ENCODE measurements at places on chromosomes 6 and 20.

GRCh38 chr6:15677822-15678221 lies 15.0 kb upstream of the DTNBP1 start:
- DNase-seq, result no peak

DNA sequence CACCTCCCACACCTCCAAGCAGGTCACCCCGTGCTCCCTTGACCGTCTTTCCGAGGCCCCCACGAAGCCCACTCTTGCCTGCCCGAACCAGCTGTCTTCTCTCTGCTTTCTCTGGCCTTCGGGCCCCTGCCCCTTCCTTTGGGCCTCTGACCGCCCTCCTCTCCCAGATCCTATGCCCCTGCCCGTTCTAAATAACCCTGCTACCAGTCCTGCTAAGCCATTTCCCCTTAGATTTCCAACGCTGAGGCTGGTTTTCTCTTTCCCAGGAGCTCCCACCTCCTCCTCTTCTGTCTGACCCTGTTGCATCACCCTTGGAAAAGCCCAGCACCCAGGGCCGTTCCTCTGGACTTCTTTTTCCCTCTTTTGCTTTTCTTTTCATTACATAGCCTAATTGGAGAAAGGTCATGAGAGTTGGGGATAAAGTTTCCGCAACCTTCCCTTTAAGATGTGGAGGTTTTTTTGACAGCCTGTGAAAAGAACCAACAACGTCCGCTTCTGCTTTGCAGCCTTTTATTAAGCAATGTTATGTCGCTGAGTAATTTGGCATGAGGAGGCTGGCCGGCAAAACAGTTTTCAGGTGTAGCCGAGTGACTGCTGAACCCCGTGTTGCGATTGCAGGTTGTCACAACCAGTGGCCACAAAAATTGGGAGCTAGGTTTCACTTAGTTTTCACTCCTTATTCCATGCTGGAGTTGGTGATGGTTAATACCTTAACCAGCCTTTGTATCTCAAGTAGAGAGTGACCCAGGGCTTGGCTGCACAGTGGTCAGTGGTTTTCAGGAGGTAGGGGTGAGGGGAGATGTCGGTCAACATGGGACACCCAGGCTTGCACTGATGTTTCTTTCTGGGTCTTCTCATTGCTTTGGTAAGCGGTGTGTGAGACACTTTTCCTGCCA lies 970 bp downstream of the BLTP3A start:
- no peak for DNase-seq

DNA sequence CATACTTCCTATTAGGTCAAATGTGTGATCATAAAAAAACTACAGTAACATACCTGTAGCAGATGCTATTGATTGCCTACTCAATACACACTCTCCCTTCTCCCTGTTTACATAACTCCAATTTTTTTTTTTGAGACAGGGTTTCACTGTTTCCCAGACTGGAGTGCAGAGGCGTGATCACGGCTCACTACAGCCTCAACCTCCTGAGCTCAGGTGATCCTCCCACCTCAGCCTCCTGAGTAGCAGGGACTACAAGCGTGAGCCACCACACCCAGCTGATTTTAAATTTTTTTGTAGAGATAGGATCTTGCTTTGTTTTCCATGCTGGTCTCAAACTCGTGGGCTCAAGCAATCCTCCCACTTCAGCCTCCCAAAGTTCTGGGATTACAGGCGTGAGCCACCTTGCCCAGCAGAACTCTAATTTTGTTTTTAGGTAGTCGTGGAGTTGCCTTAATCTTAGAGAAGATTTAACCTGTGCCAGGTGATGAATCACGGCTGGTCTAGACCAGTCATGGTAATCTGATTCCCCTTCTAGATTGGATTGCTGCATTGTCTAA lies 14.0 kb upstream of the KIF3B start:
- DNase-seq, result no peak

DNA sequence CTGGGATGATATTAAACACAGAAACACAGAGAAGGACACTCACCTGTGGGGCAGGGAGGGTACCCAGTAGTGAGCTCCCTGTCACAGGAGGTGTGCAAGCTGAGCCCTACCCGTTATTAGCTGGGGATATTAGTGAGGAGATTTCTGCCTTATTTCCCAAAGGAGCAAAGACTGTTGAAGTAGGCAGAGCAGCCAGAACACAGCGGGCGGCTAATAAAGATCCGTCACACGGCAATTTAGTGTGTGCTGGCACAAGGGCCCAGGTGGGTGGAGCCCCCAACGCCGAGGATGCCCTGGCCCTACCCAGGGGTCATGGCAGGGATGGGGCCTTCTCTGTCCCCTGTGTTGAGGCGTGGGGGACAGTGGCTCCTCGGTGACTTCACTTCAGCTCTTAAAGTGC lies 8.3 kb downstream of the VSTM2L start:
- DNase-seq, result no peak

DNA sequence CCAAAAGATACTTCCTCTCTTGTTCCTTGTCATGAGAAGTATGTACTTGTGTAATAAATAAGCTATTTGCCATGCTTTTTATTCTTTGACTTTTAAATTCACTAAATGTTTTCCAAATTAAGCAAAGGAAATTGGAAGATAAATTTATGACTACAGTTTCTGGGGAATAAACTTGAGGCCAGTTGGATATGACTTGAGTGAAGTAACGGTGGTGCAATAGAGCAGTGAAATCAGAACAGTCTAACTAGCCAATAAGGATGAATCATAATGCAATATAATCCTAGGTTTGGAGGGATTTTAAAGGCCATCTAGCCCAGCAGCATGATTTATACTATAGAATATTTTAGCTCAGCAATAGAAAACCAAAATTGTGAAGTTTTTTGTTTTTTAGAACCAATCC lies 183.8 kb upstream of the TCF21 start:
- no peak for DNase-seq

- DNase-seq, result no peak
These were observed 704.9 kb upstream of the CITED2 start for GRCh38 chr6:140079328-140079727.

DNA sequence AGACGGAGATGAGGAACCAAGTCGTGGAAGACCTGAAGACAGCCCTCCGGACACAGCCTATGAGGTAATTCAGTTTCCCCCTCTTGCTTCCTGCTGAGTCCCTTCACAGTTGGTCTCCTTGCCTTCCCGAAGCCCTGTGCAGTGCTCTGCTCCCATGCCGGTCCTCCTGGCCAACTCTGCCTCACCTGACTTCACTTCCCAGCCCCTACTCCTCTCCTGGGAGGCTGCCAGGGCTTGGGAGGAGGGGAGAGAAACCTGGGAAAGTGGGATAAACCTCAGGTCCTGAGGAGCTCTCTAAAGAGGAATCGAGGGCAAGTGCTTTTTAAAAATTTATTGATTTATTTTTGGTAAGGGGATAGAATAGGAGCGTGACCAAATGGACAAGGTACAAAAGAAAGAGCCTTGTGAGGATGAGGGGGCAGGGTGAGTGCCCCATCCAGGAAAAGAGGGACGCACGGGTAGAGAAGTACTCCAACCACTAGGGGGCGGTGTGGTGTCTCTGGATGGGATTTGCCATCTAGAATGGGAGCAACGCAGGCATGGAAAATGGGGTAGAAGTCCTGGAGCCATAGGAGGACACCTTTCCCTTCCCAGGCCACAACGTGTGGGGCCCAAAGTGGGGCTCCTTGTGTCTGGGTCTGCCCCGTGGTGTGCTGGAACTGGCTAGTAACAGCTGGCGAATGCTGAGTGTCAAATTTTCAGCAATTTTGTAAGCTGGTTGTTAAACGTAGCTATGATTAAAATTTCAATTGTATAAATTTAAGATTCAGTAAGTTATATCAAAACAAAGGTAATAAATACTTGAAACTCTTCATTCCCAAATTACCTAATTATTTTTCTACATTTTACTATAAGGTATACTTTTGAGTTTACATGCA lies 69.0 kb downstream of the MOCS1 start:
- peak; percentile 33 for DNase-seq

- DNase-seq, result no peak
These were observed 49.6 kb upstream of the GFRAL start for GRCh38 chr6:55277646-55278045.

DNA sequence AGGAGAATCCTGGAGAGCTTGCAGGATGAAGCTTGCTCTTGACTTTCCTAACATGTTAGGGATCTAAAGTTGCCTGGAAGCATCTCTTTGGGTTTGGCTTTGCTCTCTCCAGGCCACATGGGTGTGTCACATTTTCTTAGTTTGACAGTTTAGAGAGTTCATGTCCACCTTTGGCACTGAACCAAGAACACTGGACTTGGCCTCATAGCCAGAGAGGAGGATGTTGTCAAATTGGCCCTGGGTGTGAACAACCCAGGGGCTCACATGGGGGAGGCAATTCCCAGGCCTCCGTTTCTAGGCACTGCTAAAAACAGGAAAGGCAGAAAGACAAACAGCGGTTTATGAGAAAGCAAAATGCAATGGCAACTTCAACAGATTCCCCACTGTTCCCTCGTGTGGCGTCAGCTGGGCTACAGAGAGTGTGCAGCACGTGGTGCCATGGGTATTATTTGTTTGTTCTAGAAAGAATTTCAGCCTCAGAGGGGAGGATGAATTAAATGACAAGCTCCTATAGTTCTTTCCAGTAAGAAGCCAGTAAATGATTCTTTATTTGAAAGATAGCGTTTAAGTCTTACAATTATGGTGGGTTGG lies 93.9 kb downstream of the CLIC5 start:
- DNase-seq, result no peak

DNA sequence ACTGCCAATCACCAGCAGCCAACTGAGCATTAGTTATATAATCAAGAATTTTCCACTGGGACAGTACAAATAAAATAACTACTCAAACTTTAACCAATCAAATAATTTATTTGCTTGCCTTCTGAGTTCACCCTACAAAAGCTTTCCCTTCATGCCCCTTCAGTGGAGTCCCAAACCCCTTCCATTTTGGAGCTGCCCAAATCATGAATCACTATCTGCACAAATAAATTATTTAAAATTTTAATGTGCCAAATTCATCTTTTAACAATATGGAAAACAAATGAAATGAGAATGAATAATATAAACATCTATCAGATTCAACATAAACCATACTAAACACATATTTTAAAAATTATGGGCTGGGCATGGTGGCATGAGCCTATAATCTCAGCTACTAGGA lies 85.9 kb downstream of the KIF13A start:
- DNase-seq, result no peak

GRCh38 chr6:160431226-160431625 lies 83.0 kb downstream of the SLC22A3 start:
- DNase-seq, result no peak

- no peak for DNase-seq
These were observed 88.7 kb downstream of the SLC23A2 start for GRCh38 chr20:4912380-4913142.

GRCh38 chr6:167501831-167502385 lies 177.0 kb downstream of the TTLL2 start:
- no peak for DNase-seq

DNA sequence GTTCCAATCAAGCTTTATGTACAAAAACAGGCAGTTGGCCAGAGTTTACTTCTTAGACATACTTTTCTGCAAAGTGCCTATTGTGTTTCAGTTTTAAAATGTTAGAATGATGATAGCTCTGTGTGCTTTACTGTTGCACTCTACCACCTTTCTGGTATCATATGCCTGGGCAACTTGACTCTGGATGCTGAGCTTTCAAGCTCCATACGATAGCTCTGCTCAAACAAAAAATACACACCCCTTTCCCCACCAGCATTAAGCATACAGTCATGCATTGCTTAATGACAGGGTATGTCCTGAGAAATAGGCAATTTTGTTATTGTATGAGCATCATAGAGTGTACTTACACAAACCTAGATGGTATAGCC lies 123.1 kb downstream of the RCAN2 start:
- peak; percentile 20 for DNase-seq

- DNase-seq, result no peak
These were observed 54.8 kb upstream of the AKIRIN2 start for GRCh38 chr6:87756858-87757257.
